CD4-positive, alpha-beta T cell treated with Interleukin-17A for 4 hours (primary cell): ENCODE measurements at places on chromosomes 7 and 10.

DNA sequence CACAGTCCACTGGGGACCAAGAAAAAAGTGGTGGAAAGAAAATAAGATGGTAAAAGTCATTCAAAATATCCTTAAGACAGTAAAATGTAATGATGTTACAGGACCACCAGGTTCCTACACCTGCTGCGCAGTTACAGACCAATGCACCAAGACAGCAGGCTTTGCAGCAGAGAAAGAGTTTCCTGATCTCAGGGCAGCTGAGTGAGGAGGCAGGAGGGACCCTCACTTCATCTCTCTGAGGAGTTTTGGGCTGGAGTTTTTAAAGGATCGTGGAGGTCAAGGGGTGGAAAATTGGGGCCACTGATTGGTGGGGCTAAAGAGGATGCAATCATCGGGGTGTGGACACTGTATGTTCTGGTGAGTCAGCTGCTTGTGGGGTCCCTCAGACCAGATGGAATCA is 100.0 kb downstream of the BMS1 start:
- no peak for DNase-seq

GRCh38 chr7:112134039-112134438 is 72.2 kb downstream of the DOCK4 start:
- no peak for DNase-seq

GRCh38 chr7:99112097-99112496 is 31.8 kb downstream of the SMURF1 start:
- peak; percentile 13 for DNase-seq

GRCh38 chr7:70400829-70401380 is 731.0 kb upstream of the GALNT17 start:
- DNase-seq = no peak
